Activated CD8-positive, alpha-beta T cell treated with anti-CD3 and anti-CD28 coated beads for 36 hours (primary cell): ENCODE measurements at places on chromosomes 13 and 19. TPM values are rescaled to one million over a fixed set of nuclear protein-coding genes. Genes with fewer than 3 reads are reported as not detected.

The LGALS4 gene
- 0.29 TPM for total RNA-seq

The MKNK2 gene
- 323 TPM for total RNA-seq

The LGI4 gene
- total RNA-seq, result 0.27 TPM

The ZNF577 gene
- total RNA-seq, result 5.7 TPM

The ZNF284 gene
- 1.7 TPM for total RNA-seq

The SIGLEC12 gene
- total RNA-seq, result 0.34 TPM

The CERS1 gene
- total RNA-seq, result 0.18 TPM

The KLK5 gene
- total RNA-seq, result not detected

The PGLYRP2 gene
- 0.25 TPM for total RNA-seq

GRCh38 chr13:90763476-90764150, 583.9 kb upstream of the MIR17HG start:
- DNase-seq, result no peak

DNA sequence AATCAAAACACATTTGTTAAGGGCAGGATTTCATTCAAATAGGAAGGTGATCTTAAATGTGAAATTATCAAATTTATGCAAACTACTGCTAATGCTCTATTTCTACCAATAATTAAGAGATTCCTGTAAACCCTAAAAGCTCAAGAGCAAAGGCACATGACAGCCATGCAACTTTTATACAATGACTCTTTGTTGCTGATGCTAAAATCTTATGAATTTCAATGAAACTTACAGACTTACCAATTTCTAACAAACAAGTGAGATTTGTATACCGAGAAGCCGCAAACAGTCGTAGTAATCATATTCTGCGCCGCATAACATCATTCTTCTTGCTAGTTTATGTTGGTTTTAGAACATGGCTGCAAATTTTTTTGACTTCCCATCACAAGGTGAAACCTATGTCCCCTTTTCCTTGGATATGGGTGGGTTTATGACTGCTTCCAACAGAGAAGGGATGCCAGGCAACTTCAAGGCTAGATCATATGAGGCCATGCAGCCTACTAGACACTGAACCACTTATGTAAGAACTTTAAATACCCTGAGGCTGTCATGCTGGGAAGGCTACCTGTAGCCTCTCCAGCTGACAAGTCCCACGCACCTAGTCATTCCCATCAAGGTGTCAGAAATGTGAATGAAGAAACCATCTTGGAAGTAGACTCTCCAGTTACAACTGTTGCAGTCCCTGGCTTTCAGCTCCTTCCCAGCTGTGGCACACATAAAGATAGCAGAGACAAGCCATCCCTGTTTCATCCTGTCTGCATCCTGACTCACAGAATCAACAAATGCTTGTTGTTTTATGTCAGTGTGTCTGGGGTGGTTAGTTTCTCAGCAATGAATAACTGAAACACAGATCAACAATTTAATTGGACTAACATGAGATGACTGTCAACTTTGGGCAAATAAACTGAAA, 42.0 kb downstream of the LNX2 start:
- DNase-seq, result no peak

DNA sequence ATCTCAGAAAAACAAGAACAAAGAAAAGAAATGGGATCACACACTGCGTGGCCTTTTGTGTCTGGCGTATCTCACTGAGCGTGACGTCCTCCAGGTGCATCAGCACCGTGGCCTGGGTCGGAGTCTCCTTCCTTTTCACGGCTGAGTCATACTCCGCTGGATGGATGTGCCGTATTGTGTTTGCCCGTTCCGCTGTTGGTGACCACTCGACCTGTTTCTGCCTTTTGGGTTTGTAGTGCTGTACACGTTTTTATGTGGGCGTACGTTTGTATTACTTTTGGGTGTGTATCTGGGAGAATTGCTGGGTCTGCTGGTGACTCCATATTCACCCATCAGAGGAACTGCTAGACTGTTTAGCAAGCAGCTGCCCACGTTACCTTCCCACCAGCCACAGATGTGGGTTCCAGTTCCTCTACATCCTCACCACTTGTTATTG, 11.4 kb downstream of the ARID3A start:
- DNase-seq, result peak; percentile 88

DNA sequence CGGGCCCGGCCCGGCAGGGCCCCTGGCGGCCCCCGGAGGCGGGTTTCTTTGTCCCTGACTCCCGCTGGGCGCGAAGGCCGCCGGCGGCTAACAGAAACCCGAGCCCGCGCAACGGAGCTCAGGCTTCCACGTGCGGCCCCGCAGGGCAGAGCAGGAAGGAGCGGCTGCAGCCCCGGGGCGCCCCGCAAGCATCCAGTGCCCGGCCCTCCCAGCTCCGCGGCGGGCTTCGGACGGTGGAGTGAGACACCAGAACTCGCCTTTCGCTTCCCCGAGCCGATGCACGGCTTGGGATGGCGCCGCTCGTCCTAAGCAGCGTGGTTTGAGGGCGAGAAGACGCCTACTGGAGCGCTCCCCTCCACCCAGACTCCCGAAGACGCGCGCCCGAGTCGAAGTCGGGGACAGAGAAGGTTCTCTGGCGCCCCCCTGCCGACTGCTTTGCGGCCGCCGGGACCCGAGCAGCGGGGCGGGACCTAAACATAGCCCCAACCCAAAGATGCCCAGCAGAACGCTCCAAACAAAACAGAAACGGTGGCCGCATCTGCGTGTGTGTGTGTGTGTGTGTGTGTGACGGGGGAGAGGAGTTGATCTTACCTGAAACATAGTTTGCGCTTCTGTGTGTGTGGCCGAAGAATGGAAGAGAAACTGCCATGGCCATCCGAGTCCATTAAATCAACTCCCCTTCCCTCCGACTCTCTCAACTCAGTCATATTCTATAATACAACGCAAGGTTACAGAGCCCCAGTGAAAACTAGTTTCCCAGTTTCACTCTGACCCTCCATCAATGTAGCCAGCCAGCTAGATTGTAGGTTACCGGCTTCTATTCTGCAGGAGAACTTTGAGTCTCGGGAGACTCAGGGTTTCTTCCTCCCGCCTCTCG, 629 bp upstream of the FGF9 start:
- peak; percentile 72 for DNase-seq

DNA sequence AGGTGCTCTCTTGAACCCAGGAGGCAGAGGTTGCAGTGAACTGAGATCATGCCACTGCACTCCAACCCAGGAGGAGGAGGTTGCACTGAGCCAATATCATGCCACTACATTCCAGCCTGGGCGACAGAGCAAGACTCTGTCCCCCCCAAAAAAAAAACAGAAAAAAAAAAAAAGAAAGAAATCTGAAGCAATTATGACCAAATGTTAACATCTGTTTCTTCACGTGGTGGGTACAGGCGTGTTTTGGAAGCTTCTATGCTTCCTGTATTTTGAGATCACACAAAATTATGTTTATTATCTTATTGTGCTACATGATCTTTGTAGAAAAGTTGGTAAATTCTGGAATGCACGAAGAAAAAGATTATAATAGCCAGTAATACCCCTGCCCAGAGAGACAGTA, 2.7 kb upstream of the ACP5 start:
- no peak for DNase-seq

- DNase-seq, result peak; percentile 97
Observed at GRCh38 chr19:13839130-13839937, 37.6 kb upstream of the NANOS3 start.

GRCh38 chr13:76991796-76992547, at the start of gene CLN5:
Gene CLN5 (plus strand): TSS chr13:76992081. CDS start chr13:76992099, 18 bp downstream.
- DNase-seq, result peak; percentile 95

DNA sequence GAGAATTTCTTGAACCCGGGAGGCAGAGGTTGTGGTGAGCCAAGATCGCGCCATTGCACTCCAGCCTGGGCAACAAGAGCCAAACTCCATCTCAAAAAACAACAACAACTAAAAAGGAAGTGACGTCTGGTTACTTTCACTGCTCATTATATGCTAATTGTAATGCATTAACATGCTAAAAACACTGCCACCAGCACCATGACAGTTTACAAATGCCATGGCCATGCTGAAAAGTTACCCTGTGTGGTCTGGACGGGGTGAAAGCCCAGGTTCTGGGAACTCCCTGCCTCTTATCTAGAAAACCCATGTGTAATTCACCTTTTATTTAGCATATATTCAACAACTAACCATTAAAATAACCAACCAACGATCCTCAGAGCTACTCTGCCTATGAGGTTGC, 28.1 kb downstream of the CPT1C start:
- no peak for DNase-seq

- no peak for DNase-seq
Observed at GRCh38 chr19:13176345-13176744, 26.1 kb downstream of the IER2 start.

DNA sequence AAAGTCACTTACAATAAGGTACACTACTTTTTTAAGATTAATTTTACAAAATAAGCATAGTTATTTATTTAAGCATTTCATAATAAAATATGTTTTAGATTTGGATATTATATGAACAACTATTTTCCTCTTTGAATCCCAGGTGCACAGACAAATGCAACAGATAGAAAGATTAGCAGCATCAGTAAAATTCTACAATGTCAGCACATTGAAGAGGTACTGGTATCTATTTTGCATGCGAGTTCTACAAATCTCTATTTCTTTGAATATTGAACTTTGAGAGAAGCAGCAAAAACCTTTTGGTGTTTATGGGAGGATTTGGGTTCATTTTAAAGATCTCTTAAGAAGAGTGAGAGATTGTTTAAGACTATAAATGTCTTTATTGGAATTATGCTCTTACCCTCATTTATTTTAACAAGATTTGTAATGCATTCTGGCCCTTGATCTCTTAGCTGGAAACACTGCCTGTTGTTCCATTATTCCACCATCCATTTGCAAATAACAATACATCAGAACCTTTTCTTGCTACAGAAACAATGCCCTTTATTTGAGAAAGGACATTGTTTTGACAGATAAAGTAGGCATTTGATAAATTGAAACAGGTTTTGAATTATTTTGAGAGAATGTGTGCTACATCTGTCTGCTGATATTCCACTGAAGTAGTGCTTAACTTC, 558.8 kb upstream of the KLHL1 start:
- no peak for DNase-seq

- DNase-seq, result no peak
Observed at GRCh38 chr13:80563439-80563838, 222.5 kb upstream of the SPRY2 start.

DNA sequence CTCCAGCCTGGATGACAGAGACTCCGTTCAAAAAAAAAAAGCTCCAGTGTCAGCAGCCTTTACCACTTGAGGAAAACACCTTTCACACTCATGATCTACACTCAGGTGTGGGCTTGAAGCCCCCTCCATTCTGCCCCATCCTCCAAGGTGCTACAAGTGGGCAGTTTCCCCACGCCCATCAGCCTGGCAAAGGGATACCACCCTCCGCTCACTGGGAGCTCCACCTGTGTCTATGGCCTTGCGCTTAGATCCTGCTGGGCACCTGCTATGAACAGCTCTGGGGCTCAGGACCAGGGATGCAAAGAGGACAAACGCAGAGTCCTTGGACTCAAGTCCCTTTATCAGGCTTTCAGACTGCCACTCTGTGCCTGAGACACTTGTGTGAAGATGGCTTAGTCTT, 127.8 kb downstream of the CRYL1 start:
- DNase-seq, result no peak

- peak; percentile 26 for DNase-seq
Observed at GRCh38 chr19:14354445-14354844, 26.8 kb upstream of the ADGRE5 start.

DNA sequence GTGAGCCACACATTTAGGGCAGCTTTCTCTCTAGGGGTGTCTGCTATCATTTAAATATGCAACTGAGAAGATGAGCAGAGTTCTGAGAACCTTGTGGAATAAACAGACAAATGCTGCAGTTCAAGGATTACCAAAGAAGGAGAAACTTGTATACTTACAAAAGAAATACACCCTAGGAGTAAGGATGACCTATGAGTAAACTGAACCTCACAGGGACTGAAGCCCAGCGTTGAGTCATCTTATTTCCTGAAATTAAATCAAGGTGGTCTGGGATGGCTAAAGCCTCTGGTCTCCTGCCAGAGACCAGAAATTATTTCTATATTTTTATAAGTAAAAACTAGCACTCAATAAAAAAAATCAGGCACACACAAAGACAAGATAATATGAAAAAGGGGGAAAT, 40.1 kb downstream of the FAM216B start:
- DNase-seq, result no peak

GRCh38 chr13:98056839-98057410, 86.0 kb upstream of the FARP1 start:
- no peak for DNase-seq

DNA sequence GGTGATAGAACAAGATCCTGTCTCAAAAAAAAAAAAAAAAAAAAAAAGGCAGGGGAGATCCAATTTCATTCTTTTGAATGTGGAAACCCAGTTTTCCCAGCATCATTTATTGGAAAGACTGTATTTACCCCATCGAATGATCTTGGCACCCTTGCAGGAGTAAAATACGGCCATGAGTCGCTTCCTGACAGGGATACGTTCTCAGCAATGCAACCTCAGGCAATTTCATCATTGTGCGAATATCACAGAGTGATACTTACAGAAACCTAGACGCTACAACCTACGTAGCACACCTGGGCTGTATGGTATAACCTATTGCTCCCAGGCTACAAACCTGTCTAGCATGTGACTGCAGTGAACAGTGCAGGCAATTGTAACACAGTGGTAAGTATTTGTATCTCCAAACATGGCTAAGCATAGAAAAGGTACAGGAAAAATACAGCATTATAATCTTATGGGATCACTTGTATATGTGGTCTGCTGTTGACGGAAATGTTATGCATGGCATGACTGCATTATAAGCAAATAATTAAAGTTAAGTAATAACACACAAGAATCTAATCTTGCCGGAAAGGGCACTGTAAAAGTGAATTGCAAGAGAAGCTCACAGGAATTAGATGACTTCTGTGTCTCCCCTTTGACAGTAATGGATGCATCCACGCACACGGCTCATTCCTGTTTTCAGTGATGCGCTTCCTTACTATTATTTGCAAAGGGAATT, 24.1 kb downstream of the RFX2 start:
- no peak for DNase-seq

GRCh38 chr13:71912524-71912923, 45.5 kb upstream of the DACH1 start:
- DNase-seq, result no peak

- DNase-seq, result peak; percentile 39
Observed at GRCh38 chr19:5141129-5141849, 172.4 kb downstream of the KDM4B start.
